ENCODE measurements at places on chromosomes 12 and 14.
A peak's percentile ranks its signal among the peaks of the same experiment; 100 is the strongest.

GRCh38 chr12:108640802-108641445 lies 7.2 kb upstream of the SELPLG start:
- no peak for DNase-seq

DNA sequence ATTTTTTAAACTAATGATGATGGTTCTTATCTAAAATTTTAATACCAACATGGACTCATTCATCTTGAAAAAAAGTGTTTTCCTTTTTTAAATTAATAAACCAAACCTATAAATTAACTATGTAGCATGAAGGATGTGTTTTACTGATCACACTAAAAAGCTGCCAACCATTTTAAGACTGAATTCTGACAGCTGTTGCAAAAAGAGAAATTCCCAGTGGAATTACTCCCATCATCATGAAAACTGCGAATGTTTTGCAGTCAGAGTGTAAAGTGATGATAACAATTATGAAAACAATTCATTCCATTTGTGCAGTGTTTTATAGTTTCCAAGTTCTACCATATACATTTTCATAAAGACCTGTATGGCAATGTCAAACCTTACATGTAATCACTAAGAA lies 232.8 kb downstream of the SLC2A13 start:
- DNase-seq: no peak

DNA sequence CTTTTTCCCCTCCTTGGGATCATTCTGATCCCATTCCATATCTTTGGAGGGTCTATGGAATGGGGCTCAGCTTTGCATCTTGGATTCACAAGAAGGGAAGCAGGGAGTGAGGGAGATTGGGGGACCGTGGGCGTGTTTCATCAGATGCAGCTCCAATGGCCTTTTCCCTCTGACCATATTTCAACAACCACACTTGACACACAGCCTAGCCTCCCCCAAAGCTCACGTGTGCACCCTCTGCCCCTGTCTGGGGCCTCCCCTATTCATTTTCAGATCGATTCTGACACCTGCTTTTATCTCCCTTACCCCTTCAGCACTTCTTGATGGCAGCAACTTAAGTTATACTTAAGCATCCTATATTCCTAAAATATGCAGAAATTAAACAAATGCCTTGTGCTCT lies 126.6 kb downstream of the CHST11 start:
- DNase-seq: no peak

GRCh38 chr14:104359301-104359968 lies 220.1 kb upstream of the C14orf180 start:
- no peak for DNase-seq

GRCh38 chr12:57479376-57480115 lies at the start of gene ARHGAP9:
TSS of gene ARHGAP9 (minus strand) at chr12:57479866. CDS start at chr12:57479406, 460 bp downstream.
- peak; percentile 92 for DNase-seq

- no peak for DNase-seq
Measured at GRCh38 chr12:79451978-79452377, 238.8 kb downstream of the PAWR start.

Data from immature natural killer cell (primary cell).